ENCODE measurements at places on chromosomes 2 and 18. TPM values are rescaled to one million over a fixed set of nuclear protein-coding genes. Genes with fewer than 3 reads are reported as not detected.

The ARID5A gene
- total RNA-seq: 8.4 TPM

The NETO1 gene
- 2.1 TPM for total RNA-seq

The PTMA gene
- total RNA-seq: 833 TPM

The PARD3B gene
- total RNA-seq: 2.6 TPM

The TNS1 gene
- total RNA-seq: 0.50 TPM

The LIMS3 gene
- total RNA-seq: not detected

The PROKR1 gene
- not detected for total RNA-seq

The UGT1A5 gene
- not detected for total RNA-seq

The TNFAIP6 gene
- 0.16 TPM for total RNA-seq

The LIPG gene
- 0.72 TPM for total RNA-seq

The IL1RN gene
- not detected for total RNA-seq

The BARD1 gene
- 9.6 TPM for total RNA-seq

The SULT6B1 gene
- not detected for total RNA-seq

The DLX2 gene
- 4.0 TPM for total RNA-seq

The NTSR2 gene
- total RNA-seq: not detected

The FOXD4L1 gene
- total RNA-seq: 0.19 TPM

The RAMP1 gene
- 109 TPM for total RNA-seq

The CENPA gene
- total RNA-seq: 27.1 TPM

The SGPP2 gene
- not detected for total RNA-seq

The ICOS gene
- not detected for total RNA-seq

The IGFBP5 gene
- total RNA-seq: 43.6 TPM

The NAPG gene
- total RNA-seq: 19.5 TPM

The GCA gene
- 3.7 TPM for total RNA-seq

The FIGN gene
- total RNA-seq: 0.61 TPM

The GLI2 gene
- 12.9 TPM for total RNA-seq

The G6PC2 gene
- total RNA-seq: not detected

The KRTCAP3 gene
- 0.60 TPM for total RNA-seq

Measured in A375 (cell line).